Glomerular endothelial cell (primary cell): ENCODE measurements at places on chromosomes 4 and X.

GRCh38 chr4:106766519-106766918 is 269.6 kb downstream of the DKK2 start:
- DNase-seq = no peak

GRCh38 chrX:33273535-33273934 is 62.2 kb upstream of the DMD start:
- DNase-seq = no peak

DNA sequence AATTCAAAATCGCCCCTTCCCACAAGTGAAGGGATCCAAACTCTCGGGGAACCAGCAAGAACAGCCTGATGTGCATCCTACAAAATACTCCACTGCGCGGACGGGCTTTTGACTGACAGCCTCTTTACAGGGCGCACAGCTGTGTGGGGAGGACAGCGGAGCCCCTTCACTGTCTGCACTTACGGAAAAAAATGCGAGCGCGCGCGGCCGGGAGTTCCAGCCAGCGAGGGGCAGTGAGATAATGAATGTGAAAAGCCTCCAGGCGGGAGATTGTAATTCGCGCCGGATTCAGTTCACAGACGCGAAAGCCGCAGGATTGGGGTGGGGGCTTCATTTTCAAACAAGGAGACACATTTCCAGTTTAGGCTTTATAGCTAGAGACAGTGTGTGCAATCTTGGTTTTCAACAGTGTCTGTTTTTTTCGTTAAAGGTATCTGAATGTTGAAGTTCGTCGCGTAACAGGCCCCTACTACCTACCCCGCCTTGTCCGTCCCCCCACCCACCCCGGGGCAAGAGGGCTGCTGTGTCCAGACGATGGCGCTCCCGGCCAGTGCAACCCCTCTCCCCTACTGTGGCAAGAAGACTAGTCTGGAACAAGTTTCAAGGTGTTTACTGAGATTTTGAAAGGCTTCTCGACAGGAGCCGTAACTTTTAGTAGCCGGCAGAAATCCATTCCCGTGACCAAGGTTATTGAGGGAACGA is 1.7 kb upstream of the GPR50 start:
- DNase-seq = no peak

GRCh38 chrX:130841776-130842175 is 61.2 kb downstream of the ENOX2 start:
- no peak for DNase-seq

- DNase-seq = no peak
These were observed 73.2 kb downstream of the HOPX start for GRCh38 chr4:56607926-56608325.

- DNase-seq = no peak
These were observed 206.3 kb upstream of the ATP6AP2 start for GRCh38 chrX:40374486-40374885.

DNA sequence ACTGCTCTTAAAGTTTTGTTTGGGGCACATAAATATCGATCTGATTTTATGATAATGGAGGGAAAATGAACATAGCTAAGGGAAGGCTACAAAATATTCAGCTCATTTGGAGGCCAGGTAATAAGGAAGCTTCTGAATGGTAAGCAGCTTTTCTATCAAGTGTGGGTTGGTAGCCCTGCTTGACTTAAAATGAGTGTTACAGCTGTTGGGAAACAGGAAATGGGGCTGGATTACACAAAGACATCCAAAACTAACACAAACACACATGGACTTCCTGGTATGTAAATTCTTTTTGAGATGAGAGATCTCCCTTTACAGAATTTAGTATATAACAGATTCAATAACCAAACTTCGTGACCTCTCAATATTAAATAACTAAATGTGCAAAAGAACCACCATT is 58.0 kb downstream of the FGF16 start:
- no peak for DNase-seq

- no peak for DNase-seq
These were observed 12.8 kb upstream of the SLITRK4 start for GRCh38 chrX:143648705-143649104.

DNA sequence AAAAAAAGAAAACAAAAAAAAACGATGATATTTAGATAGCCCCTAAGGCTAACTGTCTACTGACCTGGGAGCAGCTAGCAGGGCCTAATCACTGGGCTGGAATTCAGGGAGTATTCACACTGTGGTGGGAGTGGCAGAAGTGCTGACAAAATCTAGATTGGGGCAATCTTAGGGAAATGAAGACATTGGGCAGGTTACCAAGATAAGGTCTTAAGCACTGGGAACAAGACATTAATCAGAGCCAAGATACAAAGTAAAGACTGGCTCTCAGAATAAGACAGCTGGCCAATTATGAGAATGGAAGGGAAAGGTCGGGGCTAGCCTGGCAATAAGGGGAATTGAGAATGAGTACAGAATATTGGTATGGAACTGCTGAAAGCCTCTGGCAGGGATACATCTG is 100.2 kb upstream of the GRIA3 start:
- no peak for DNase-seq

- no peak for DNase-seq
These were observed 417.9 kb downstream of the PDGFC start for GRCh38 chr4:156553659-156554058.

DNA sequence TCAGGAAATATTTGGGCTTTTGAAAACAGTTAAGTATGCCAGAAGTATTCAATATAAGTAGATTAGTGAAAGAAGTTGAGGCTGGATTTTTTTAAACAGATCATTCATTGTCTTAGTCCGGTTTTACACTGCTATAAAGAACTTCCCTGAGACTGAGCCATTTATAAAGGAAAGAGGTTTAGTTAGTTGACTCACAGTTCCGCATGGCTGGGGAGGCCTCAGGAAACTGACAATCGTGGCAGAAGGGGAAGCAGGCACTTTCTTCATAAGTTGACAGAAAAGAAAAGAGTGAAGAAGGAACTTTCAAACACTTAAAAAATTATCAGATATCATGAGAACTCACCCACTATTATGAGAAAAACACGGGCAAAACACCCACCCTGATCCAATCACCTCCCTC is 31.1 kb upstream of the CYLC1 start:
- no peak for DNase-seq

DNA sequence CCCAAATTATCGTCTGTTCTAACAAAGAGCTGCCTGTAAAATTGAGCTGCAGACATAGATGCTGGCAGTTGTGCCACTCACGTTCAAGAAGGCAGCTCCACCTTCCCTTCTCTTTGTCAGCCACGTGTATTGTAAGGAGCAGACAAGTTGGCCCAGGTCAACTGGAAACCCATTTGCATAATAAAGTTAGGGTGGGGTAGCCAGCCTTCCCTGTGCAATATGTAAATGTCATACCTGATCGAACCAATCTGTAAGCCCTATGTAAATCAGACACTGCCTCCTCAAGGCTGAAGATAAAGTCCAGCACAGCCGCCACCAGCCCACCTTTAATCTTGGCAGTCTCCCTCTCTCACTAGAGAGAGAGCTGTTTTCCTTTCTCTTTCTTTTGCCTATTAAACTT is 117.2 kb downstream of the TMEM144 start:
- DNase-seq = no peak

DNA sequence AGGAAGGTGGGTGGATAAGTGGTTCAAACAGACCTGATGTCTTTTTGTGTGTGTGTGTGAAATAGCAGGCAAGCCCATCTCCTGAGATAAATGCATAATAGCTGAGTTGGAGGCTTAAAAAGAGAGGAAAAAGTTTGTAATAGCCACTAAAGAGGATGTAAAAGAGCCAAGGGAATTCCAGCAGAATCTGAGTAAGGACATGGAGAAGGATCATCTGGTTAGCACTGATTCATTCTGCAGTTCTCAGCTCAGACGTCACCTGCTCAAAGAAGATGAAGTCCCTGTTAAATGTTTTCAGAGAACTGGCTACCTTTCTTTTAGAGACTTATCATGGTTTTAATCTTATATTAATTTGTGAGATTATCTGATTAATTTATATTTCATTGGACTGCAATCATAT is 21.0 kb upstream of the IL13RA2 start:
- DNase-seq = no peak
